ENCODE measurements at places on chromosomes 2 and 18.
A peak's percentile ranks its signal among the peaks of the same experiment; 100 is the strongest.

DNA sequence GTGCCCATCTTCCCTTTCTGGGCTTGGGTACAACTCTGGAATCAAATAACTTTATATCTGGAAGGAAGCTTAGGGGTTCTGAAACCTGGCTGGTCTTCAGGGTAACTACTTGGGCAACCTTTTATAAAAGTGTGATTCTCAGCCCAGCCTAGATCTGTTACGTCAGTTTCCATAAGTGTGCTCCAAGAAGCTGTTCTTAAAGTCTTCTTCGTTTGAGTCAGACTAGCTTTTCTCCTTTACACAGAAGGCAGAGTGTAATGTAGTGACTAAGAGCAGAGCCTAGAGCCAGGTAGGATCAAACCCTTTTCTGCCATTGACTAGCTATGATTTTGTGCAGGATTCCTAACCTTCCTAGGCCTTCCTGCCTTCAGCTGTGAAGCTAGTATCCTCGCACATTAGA lies 5.8 kb downstream of the ITGA6 start:
- no peak for DNase-seq

DNA sequence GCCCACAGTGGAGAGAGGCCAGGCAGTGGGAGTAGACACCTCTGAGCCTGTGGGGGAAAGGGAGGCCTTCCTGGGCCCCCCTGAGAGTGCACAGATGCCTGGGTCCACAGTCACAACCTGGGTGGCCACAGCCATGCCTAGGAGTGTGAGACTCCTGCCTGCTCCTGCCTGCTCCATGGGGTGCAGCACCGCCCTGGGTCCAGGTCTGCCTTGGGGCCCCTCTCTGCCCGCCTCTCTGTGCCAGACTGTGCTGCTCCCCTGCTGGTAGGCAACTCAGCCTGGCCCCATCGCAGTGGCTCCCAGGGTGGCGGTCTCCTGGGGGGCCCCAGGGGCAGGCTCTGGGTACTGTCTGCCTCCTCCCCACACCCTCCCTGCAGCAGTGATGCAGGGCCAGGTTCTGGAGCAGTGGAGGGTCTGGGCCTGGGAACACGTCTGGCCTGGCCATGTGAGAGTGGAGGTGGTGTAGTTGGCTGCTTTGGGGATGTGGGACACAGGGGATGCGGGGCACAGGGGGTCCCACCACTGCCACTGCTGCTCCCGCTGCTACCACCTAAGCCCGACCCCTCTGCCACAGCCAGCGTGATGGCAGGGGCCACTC lies 60.1 kb upstream of the DLX2 start:
- no peak for DNase-seq

DNA sequence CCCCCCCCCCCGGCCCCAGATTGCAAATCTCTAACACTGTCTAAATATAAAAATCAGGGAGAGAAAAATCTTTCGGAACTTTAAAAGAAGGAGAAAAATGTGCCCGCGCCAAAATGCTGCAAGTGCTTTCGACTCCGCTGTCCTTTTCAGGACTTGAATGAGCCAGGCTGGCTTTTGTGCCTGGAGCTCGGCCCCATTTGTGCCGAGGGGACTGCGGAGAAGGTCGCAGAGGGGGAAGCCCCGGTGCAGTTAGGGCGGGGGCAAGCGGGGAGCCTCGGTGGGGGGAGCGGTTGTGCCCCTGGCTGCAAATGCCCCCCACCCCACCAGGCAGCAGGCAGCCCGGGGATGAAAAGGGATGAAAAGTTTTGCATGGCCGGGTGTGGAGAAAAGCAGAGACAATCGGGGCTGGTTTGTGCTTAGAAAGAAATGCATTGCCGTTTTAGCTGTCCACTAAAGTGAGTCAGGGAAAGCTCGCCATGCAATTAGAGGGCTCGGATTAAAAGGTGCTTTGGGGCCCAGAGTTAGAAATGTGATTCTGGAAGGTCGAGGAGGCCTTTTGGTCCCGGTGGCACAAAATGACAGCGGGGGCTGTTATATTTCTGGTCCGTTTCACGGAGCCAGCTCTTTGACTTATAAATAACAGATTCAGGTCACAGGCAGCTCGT lies 1.6 kb downstream of the INHBB start:
- DNase-seq: no peak

- no peak for DNase-seq
Measured at GRCh38 chr2:15471606-15472005, 89.5 kb downstream of the NBAS start.

DNA sequence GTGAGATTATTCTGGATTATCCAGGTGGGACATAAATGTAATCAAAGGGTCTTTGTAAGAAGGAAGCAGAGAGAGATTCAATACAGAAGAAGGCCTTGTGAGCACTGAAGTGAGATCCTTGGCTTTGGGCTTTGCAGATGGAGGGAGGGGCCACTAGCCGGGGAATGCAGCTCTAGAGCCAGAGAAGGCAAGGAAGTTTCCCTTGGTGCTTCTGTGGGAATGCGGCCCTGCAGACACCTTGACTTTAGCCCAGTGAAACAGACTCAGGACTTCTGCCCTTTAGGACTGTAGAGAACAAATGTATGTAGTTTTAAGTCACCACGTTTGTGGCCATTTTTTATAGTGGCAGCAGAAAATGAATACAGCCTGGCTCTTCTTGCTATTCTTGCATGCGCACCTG lies 8.1 kb downstream of the NEU2 start:
- DNase-seq: no peak

DNA sequence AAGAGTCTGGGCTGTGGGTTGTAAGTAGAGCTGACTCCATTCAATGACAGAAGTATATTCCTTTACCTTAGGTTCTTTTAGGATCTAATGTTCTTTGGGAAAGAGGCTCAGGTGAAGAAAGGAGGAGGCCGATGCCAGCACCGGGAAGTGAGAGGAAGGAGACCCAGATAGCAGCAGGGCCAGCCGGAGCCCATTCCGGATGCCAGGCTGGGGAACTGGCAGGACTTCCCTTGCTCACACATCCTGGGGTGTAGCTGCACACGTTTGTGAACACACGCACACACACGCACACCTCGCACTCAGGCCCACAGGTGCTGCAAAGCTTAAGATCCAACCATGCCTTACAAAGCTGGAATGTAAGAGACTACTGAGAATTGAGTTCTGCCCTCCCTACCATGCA lies 95.8 kb upstream of the SMAD2 start:
- no peak for DNase-seq

GRCh38 chr2:8392098-8392866 lies 289.6 kb upstream of the ID2 start:
- no peak for DNase-seq

DNA sequence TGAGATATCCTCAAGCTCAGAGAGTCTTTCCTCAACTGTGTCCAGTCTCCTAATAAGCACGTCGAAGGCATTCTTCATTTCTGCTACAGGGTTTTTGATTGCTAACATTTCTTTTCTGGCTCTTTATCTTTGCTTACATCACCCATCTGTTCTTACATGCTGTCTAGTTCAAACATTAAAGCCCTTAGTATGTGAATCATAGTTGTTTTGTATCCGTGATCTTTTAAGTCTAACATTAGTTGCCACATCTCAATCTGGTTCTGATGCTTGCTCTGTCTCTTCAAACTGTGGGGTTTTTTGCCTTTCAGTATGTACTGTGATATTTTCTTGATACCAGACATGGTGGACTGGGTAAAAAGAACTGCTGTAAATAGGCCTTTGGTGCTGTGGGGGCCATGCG lies 235.2 kb downstream of the SH3RF3 start:
- no peak for DNase-seq

DNA sequence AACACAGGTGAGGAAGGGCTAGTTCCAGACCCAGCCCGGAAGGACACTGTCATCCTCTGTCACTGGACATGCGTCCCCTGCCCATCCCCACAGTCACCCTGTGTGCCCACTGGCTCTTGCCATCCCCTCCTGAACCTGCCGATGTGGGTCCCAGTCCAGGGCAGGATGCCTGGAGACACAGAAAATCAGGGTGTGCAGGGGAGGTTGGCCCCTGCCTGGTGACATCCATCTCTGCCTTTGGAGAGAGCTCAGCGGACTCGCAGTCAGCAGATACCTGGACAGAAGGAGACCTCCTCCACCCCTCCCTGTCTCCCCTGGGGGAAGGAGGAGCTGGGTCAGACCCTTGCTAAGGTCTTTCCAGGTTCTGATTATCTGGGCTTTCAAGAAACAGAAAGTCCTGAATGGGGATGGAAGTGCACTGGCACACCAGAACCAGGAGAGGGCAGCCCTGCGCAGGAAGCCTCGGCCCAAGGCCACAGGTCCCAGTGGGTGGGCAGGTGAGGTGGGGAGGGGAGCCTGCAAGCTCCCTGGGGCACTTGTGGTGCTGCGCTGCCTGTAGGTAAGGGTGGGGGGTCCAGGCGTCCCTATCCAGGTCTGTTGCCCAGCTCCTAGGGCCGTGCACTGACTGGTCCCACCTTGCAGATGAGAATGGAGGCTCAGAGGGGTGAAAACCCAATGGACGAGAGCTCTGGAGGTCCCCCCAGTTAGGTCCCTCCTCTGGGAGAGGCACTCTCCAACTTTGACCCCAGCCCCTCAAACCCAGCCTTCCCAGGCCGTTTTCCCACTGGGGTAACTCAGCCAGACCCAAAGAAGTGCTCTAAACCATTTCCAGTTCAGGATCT lies 9.7 kb upstream of the OTOS start:
- DNase-seq: no peak

GRCh38 chr2:203814661-203815540 lies 52.7 kb upstream of the CTLA4 start:
- DNase-seq: peak; percentile 35

- no peak for DNase-seq
Measured at GRCh38 chr18:37383846-37384595, 181.6 kb downstream of the CELF4 start.

DNA sequence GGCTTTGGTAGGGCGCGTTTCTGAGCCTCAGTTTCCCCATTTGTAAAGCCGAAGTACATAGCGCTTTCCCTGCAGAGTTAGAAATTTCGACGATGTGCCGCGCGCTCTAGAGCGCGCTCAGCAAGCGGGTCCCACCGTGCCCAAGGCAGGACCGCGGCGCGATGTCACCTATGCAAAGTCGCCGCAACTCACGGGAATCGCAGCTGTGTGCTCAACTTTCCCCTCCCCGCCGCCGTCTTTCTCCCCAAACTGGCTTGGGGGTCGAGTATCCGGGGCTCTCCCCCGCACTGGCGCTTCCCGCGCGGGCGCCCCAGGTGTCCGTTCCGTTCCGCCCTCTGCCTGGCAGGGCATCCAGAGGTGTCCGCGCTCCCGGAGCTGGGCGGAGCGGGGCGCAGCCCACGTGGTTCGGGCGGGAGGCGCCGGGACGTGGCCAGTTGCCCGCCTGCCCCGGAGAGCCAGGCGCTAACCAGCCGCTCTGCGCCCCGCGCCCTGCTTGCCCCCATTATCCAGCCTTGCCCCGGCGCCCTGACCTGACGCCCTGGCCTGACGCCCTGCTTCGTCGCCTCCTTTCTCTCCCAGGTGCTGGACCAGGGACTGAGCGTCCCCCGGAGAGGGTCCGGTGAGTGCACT lies at the start of gene MLPH:
TSS of gene MLPH (plus strand) at position 433 of the 630 bp plus-strand sequence. CDS start 6,176 bp downstream, outside the sequence.
- DNase-seq: no peak

GRCh38 chr2:7513834-7514233 lies 596.6 kb downstream of the RNF144A start:
- DNase-seq: no peak

GRCh38 chr18:4641771-4642368 lies 186.8 kb upstream of the DLGAP1 start:
- DNase-seq: no peak

GRCh38 chr18:48773821-48774220 lies 176.9 kb downstream of the SMAD7 start:
- DNase-seq: no peak

GRCh38 chr18:36640021-36640952 lies 188.5 kb downstream of the TPGS2 start:
- no peak for DNase-seq

DNA sequence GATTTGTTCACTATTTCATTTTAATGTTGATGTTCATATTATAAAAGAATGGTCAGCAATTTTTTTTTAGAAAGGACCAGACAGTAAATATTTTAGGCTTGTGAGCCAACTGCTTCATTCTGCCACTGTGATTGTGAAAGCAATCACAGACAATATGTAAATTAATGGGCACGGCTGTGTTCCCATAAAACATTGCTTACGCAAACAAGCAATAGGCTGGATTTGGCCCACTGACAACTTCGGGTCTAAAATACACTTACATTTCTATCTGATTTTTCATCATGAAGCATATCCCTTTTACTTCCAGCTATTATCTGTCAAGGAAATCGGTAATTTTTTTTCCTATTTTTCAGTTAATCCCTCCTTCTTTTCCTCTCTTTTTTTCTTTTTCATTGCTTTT lies 182.2 kb upstream of the CDH2 start:
- DNase-seq: no peak

DNA sequence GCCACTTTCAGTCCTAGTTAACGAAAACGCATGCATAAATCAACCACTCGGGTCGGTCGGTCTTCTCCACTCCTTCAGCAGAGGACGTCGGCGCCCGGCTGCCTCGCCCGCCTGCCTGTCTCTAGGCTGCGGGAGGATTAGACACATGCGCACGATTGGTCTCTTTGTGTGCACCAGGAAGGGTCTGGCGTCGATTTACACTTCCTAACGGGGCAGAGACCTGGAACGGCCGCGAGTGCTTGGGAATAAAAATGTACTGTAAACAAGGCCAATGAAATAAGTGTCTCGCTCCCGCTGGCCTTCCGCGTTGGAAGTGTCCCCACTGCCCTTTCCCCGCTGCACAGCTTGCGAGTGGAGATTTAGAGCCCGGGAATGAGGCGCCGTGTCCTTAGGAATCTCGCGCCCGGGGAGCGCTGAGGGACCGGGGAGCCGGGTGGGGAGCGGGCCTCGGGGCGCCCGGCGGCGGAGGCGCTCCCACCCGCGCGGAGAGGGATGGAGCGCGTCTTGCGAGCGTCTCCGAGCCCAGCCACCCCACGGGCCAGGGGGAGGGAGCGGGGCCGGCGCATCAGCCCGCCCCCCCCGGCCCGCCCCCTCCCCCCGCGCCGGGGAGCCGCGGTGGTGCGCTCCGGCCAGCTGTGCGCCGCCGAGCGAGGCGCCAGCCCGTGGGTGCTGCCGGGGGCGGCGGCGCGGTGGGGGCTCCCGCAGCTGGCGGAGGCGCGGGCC lies at the start of gene DOK6:
TSS of gene DOK6 (plus strand) at position 636 of the 723 bp plus-strand sequence.
- no peak for DNase-seq

- DNase-seq: no peak
Measured at GRCh38 chr2:96843538-96844268, at the start of gene ANKRD23. Gene ANKRD23 (minus strand): TSS chr2:96844021. CDS start chr2:96843992, 29 bp downstream.

DNA sequence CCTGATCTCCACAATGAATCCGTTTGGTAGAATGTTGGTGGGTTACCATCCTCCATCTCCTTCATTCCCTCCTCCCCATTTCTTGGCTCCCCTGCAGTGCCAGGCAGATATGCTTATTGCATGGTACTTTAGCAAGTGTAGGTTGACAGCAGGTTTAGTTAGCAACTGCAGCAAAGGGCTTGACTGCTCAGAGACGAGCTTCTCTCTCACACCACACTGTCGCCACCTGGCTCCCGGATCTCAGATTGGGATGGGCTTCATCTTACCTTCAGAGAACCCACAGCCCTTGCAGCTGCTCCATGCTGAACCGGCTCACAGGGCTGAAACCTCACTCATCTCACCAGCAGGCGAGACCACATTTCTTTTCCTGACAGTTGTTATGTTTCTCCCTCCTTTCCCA lies 88.8 kb downstream of the VWA3B start:
- DNase-seq: no peak

All from stimulated activated naive CD4-positive, alpha-beta T cell treated with Interleukin-2 at 50 U/mL for 16 hours (primary cell).